ENCODE measurements at places on chromosomes 16 and 17.

DNA sequence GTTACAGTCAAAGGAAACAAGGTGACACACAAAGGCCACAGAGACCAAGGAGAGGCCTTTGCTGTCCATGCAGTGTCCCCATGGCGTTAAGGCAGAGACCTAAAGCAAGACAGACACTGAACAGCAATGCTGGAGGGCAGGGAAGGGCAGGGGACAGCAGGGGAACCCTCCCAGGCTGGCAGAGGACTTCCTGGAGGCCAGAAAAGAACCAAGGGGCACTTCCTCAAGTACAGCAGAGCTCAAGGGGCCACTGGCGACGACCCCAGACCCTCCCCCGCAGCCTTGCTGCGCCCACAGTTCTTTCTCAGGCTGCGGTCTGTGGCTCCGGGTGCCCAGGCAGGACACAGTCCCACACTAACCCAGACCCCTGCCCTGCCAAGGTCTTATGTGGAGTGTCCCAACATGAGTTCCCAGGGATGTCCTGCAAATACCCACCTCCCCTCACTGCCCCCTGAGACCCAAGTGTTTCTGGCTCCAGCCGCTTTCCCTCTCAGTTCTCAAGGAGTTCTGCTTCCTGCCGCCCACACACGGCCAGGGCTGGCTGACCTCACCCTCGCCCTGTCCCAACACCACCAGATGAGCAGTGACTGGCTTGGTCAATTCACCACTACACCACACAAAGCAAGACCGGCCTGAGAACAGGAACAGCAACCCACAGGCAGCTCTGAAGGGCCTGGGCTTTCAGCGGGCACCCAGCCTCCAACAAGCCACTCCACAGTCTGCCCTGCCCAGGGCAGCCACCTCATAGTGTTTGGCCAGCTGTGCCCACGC is 4.2 kb downstream of the CLCN7 start:
- peak; percentile 85 for DNase-seq

GRCh38 chr17:8947201-8947600 is 18.3 kb downstream of the PIK3R5 start:
- DNase-seq: no peak

GRCh38 chr17:32483451-32484019 is 3.3 kb upstream of the CDK5R1 start:
- DNase-seq: no peak

DNA sequence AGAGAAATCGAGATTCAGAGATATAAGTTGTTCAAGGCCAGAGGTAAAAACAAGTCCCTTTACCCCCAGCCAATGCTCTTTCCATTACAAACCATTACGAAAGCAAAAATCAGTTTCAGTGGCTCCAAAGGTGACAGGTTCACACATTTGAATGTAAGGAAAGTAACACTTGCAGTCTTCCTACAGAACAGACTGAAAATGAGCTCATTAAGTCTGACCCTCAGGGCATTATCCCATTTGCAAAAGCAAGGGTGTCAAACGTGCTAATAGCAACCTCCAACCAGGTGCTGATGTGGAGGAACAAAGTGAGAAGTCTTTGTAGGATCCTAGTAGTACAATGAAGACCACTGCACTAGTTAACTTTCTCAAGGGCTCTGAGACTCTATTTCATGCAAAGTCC is 65.2 kb downstream of the XPO6 start:
- no peak for DNase-seq

DNA sequence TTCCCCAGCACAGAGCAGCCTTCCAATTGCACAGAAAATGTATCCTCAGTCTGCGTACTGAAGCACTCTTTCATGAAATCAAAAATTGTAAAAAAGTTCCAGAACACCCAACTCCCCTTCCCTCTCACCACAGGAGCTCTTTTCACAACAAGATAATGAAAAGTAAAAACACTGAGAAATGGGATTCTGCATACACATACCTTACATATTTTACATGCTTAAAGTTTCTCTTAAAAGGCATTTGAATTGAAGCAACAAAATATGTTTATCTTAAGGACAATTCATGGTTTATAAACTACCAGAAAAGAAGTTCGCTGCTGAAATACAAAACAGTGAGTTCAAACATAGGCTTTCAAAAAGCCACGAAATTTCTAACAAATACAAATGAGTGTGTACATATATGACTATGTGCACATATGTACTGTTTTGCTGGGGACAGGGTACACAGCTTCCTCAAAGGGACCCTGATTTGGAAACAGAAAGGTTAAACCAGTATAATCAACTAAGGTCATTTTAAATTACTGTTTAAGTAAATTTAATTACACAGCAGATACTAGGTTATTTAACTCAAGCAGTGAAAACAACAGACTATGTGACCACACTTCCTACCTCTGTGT is 33.8 kb downstream of the COG1 start:
- no peak for DNase-seq

- DNase-seq: no peak
Observed at GRCh38 chr17:48162946-48163506, 55.5 kb downstream of the SNX11 start.

GRCh38 chr17:74757502-74757901 is 9.1 kb downstream of the NHERF1 start:
- no peak for DNase-seq

DNA sequence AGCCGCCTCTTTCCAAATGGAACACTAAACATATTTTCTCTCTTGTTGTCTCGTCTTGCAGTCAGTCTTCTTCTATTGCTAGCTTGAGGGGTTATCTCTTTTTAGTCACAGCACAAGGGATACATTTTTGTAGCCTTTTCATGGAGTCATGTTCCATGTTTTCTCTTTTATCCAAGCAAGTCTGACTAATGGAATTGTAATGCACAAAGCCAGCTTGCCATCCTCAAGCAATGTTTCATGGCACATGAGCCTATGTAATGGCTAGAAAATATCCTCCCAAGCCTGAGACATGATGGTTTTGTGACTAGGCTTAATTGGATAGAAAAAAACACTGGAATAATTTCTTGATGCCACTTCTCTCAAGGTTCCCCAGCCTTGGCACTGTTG is 414.6 kb upstream of the GOT2 start:
- no peak for DNase-seq

- DNase-seq: no peak
Observed at GRCh38 chr16:66576296-66576695, 3.0 kb upstream of the CMTM2 start.

Measured in upper lobe of left lung (tissue), 6 donors.